Suprapubic skin (tissue), 4 donors: ENCODE measurements at places on chromosomes 2 and 18. TPM values are rescaled to one million over a fixed set of nuclear protein-coding genes. Genes with fewer than 3 reads are reported as not detected.
A peak's percentile ranks its signal among the peaks of the same experiment; 100 is the strongest.

Gene EHD3
- total RNA-seq = 4.6 TPM

Gene CRYGB
- not detected for total RNA-seq

Gene CYS1
- not detected for total RNA-seq

Gene FSIP2
- total RNA-seq = 10.1 TPM

Gene AOX1
- total RNA-seq = 20.1 TPM

Gene MAPK4
- total RNA-seq = 1.9 TPM

Gene PDCD1
- total RNA-seq = not detected

GRCh38 chr2:158914066-158914465, 54.4 kb upstream of the TANC1 start:
- no peak overlapping the region for H3K27ac ChIP-seq
- H3K4me3 ChIP-seq = no peak overlapping the region
- no peak for DNase-seq
- H3K27me3 ChIP-seq = no peaks in the 10 kb centered on the region

DNA sequence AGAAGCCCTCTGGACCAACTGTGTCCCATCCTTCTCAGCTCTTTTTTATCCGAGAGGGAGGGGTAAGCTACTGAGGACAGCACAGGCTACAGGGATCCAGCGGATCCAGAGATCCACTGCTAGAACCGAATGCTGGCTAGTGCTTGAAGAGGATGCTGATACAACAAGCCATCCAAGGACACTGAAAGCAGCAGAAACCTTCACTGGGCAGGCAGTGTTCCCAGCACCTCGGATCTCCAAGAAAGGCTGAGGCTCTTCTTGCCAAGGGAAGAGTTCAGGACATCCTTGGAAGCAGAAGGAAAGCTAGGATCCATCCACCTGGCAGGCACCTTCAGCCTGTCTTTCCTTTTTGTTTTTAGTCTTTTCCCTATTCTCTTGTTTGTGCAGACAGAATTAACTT, 13.2 kb upstream of the FHOD3 start:
- H3K4me1 ChIP-seq = no peaks in the 10 kb centered on the region
- H3K27me3 ChIP-seq = no peaks in the 10 kb centered on the region
- no peaks in the 10 kb centered on the region for H3K36me3 ChIP-seq
- no peak overlapping the region for H3K4me3 ChIP-seq

- peak overlapping the region; percentile 77 for H3K27ac ChIP-seq
- DNase-seq = no peak
- no peaks in the 10 kb centered on the region for H3K36me3 ChIP-seq
- H3K27me3 ChIP-seq = no peaks in the 10 kb centered on the region
- no peak overlapping the region for H3K4me3 ChIP-seq
- H3K4me1 ChIP-seq = peaks cover 13% of the 10 kb centered on the region
These were observed 33.7 kb upstream of the NPAS2 start for GRCh38 chr2:100786297-100786658.

GRCh38 chr2:2563309-2563860, 232.3 kb upstream of the MYT1L start:
- no peaks in the 10 kb centered on the region for H3K4me1 ChIP-seq
- no peak overlapping the region for H3K4me3 ChIP-seq
- H3K27me3 ChIP-seq = no peaks in the 10 kb centered on the region
- no peaks in the 10 kb centered on the region for H3K36me3 ChIP-seq

DNA sequence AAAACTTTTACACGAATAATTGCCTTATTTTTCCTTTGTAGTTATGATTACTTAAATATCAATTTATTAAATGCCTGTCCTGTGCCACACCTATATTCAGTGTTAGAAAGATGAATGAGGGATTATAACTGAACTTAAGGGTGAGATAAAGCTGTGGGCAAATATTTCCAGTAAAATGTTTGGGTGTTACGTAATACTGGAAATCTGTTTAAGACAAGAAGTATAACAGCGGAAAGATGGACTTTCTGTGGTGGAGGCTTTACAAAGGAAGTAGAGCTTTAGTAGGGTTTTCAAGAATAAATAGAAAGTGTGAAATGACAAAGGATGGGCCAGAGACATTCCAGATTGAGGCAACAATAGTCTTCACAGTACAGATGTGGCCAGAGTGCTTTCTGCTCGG, 927.0 kb downstream of the DPP10 start:
- H3K4me1 ChIP-seq = no peaks in the 10 kb centered on the region
- H3K27ac ChIP-seq = no peak overlapping the region
- no peaks in the 10 kb centered on the region for H3K27me3 ChIP-seq
- DNase-seq = no peak
- no peak overlapping the region for H3K4me3 ChIP-seq

DNA sequence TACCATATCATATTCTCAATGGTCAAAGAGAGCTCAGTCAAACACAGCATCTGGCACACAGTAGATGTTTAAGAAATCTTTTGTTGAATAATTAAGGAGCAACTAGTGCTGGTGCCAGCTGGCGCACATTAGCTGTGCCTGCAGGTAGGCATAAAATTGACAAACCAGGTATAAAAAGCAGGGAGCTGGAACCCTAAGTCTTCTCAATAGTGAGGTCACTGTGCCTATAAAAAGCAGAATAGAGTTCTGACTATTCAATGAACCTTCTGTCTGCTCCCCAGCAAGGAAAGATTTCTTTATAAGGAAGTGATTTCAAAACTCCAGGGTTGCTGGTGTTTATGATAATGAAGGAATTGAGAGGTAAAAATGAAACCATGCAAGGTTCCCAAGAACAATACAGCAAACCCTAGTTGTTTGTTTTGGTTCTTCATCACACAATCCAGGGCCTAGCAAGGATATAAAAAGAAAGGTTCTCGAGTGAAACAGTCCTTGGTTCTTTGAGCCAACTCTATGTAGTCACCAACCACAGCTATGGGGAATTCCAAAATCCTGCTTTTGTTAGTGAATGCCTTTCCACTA, 76.1 kb downstream of the THADA start:
- H3K36me3 ChIP-seq = no peaks in the 10 kb centered on the region
- H3K27me3 ChIP-seq = no peaks in the 10 kb centered on the region
- H3K4me3 ChIP-seq = no peak overlapping the region
- H3K4me1 ChIP-seq = peaks cover 58% of the 10 kb centered on the region

GRCh38 chr2:162242586-162243280, 512 bp downstream of the FAP start:
- H3K4me1 ChIP-seq = peaks cover 26% of the 10 kb centered on the region
- H3K27me3 ChIP-seq = no peaks in the 10 kb centered on the region
- H3K36me3 ChIP-seq = no peaks in the 10 kb centered on the region
- no peak for DNase-seq
- H3K27ac ChIP-seq = peak overlapping the region; percentile 59

DNA sequence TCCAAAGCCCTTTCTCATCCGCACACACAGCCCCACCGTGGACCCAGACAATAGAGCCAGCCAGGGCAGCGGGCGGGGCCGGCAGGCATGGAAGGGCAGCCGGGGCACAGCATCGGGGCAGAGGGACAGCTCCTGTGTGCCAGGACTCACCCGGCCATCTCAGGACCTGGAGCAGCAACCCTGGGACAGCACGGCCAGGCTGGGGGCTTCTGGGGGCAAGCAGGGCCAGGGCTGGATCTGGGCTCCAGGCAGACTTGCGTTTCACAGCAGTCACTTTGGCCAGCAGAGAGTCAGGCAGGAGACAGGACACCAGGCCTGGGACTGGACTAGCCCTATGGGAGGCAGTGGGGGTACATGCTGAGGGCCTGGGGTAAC, 15.5 kb downstream of the ANO7 start:
- no peak overlapping the region for H3K4me3 ChIP-seq
- DNase-seq = no peak
- H3K27ac ChIP-seq = no peak overlapping the region
- H3K36me3 ChIP-seq = no peaks in the 10 kb centered on the region
- no peaks in the 10 kb centered on the region for H3K4me1 ChIP-seq

DNA sequence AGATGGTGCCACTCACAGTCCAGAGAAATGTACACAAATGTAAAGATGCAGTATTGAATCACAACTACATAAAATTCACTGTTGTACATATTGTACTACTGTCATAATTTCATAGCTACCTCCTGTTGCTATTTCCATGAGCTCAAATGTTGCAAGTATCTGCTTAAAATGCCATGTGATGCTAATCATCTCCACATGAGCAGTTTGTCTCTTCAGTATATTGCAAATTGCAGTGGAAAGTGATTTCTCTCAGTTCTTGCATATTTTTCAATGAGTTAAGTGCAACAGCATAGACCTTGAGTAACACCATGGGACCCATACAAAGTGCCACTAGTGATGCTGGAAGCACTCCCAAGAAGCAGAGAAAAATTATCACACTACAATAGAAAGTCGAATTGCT, 51.9 kb downstream of the MAIP1 start:
- no peaks in the 10 kb centered on the region for H3K27me3 ChIP-seq
- H3K4me3 ChIP-seq = no peak overlapping the region
- DNase-seq = no peak
- no peak overlapping the region for H3K27ac ChIP-seq
- no peaks in the 10 kb centered on the region for H3K36me3 ChIP-seq

DNA sequence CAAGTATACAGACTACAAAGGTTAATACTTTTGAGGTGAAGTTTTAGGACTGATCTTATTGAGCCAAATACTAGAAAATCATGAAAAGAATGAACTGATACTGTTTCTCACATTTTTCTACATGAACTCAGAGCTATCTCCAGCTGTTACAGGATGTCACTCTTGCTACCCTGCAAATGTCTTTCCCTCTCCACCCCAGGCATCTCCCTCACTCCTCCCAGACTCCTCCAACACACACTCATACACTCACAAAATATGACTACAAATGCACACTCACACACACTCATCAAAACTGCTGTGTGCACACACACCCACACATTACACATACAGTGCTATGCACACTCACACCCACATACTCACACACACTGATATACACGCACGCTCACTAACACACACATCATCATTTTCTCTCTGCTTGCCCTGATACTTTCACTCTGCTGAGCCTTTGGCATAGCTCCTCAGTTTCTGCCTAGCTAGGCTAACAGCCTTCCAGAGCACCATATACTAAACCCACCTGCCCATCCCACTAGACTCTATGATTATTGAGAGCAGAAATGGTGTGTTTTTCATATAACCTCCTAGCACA, 273.3 kb downstream of the CD226 start:
- no peak for DNase-seq
- no peak overlapping the region for H3K4me3 ChIP-seq
- H3K27ac ChIP-seq = no peak overlapping the region
- H3K27me3 ChIP-seq = no peaks in the 10 kb centered on the region
- no peaks in the 10 kb centered on the region for H3K36me3 ChIP-seq
- H3K4me1 ChIP-seq = no peaks in the 10 kb centered on the region

DNA sequence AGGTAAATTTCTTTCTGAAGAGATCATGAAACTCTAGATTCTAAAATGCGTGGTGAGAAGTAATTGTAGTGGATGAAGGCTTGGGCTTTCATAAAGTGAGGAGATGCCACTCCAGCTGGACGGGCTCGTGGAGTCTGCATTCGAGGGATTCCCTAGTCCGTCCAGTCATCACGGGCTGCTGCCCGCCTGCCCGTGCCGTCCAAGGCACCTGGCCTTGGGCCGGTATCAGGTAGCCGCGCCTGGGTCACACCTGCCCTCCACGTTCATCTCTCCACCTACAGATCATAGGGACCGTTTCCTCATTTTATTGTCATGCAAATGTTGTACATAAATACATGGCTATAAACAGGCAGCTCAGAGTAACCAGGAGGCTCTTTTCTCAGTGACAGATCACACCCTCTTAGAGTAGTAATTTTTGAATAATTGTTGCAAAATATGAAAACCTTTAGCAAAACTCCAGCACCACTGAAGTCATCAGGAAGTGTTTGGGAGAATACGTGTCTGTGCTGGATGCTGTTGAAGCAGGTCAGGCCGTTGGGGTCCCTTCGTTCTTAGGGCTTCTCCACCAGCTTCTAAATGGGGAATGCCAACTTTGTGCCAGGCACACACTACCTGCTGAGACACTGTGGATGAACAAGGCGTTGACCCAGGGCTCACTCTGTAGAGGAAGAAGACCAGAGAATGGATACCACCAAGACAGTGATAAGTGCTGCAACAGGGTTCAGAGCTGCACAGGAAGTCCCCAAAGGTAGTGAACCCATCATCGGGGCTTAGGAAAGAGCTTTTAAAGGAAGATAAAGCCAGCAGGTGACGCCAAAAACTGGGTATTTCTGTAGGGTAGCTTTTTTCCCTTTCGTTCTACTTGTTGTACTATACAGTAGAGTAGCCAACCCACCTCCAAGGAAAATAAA, 112.5 kb downstream of the FAM210A start:
- H3K4me3 ChIP-seq = no peak overlapping the region
- no peaks in the 10 kb centered on the region for H3K27me3 ChIP-seq
- H3K4me1 ChIP-seq = peaks cover 42% of the 10 kb centered on the region
- H3K27ac ChIP-seq = peak overlapping the region; percentile 70
- DNase-seq = no peak

DNA sequence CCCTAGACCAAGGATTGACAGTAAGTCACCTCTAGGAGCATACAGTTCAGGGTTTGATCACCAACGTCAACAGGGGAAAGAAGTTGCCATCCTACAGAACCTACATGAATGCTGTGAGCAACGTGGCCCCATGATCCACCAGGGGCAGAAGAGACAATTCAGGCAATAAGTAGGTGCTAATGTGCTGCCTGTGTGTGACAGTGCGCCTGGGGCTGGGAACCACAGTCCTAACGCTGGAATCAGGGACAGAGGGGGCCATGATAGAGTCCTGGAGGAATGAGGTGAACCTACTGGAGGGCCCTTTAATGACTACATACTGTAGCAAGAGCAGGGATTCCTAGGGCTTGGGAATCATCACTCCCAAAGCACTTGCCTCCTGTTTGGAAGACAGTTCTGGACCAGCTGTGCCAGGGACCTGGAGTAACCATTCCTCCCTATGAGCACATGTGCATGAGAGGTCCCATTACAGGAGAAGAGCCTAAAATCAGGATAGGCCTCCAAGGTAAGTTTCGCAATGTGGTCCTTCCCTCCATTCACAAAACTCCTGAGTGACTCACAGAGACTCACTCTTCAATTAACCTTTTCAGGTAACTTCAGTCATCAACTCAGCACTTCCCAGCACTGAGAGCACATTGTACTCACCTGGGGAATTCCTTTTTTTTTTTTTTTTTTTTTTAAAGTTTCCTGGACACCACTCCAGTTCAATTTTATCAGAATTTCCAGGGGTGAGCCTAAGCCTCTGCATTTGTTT, 214.0 kb downstream of the TMEM163 start:
- H3K27me3 ChIP-seq = no peaks in the 10 kb centered on the region
- no peak overlapping the region for H3K4me3 ChIP-seq
- no peak overlapping the region for H3K27ac ChIP-seq
- no peak for DNase-seq
- no peaks in the 10 kb centered on the region for H3K36me3 ChIP-seq

GRCh38 chr2:182456784-182457183, 29.9 kb upstream of the PDE1A start:
- no peaks in the 10 kb centered on the region for H3K36me3 ChIP-seq
- H3K27me3 ChIP-seq = no peaks in the 10 kb centered on the region
- no peak overlapping the region for H3K4me3 ChIP-seq
- no peak for DNase-seq
- no peak overlapping the region for H3K27ac ChIP-seq

GRCh38 chr18:36446059-36446458, 148.5 kb downstream of the FHOD3 start:
- no peak overlapping the region for H3K27ac ChIP-seq
- H3K4me3 ChIP-seq = no peak overlapping the region
- no peaks in the 10 kb centered on the region for H3K27me3 ChIP-seq
- H3K36me3 ChIP-seq = no peaks in the 10 kb centered on the region
- no peak for DNase-seq

GRCh38 chr18:8936619-8937018, 165.9 kb upstream of the NDUFV2 start:
- H3K4me3 ChIP-seq = no peak overlapping the region
- H3K27me3 ChIP-seq = no peaks in the 10 kb centered on the region
- DNase-seq = no peak
- no peaks in the 10 kb centered on the region for H3K36me3 ChIP-seq
- H3K27ac ChIP-seq = no peak overlapping the region
- peaks cover 5% of the 10 kb centered on the region for H3K4me1 ChIP-seq

- H3K36me3 ChIP-seq = no peaks in the 10 kb centered on the region
- H3K27me3 ChIP-seq = peaks cover 87% of the 10 kb centered on the region
- H3K4me1 ChIP-seq = peaks cover 46% of the 10 kb centered on the region
- peak within 1 kb of the TSS; percentile 72 for H3K4me3 ChIP-seq
These were observed at the start of gene ZEB2 for GRCh38 chr2:144519934-144520731. Gene ZEB2 (minus strand): TSS chr2:144520119. CDS start chr2:144517350, 2,769 bp downstream.
